ENCODE measurements at places on chromosomes 1 and 21.

DNA sequence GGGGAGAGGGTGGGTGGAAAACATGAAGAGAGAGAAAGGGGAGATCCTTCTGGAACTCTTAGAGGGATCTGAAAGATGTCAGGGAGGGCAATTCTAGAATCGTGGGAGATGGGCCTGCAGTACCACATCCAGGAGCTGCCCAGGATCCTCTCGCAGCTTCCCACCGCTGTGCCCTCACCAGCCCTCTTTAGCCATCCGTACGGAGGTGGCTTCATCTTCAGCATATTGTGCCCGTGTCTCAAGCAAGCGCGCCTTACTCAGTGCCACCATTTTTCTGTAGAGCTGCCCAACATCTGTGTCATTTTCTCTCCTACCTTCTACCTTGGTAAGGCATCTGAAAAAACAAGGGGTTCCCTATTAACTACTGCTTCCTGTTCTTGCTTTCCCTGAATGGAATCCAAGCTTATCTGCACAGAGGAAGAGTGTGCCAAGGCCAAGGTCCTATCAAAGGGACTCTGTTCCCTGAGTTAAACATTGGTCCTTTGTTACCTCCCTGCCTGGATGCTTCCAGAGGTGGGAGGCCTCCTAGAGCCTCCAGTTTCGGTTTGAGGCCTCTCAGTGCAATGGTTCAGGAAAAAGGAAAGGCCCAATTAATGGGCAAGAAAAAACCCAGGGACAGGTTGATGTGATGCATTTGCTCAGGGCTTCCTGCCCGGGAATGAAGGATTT lies 23.2 kb downstream of the C1orf116 start:
- no peak for DNase-seq

GRCh38 chr21:18000981-18001686 lies 182.0 kb upstream of the C21orf91 start:
- no peak for DNase-seq

DNA sequence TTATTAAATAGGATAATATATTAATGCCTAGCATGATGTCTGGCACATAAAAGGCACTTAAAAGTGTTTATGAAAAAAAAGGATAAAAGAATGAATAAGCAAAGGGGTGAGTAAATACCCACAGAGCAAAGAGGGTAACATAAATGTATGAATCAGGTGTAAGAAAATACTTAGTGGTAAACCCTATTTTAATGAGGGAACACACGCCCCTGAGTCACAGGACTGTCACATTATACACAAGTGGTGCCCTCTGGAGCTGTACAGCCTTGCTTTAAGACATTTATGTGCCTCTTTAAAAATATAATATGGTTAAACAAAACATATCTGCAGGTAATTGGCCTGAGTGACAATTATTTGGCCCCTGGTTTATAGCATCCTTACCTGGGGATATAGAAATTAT lies 78.1 kb upstream of the PTBP2 start:
- DNase-seq: no peak

DNA sequence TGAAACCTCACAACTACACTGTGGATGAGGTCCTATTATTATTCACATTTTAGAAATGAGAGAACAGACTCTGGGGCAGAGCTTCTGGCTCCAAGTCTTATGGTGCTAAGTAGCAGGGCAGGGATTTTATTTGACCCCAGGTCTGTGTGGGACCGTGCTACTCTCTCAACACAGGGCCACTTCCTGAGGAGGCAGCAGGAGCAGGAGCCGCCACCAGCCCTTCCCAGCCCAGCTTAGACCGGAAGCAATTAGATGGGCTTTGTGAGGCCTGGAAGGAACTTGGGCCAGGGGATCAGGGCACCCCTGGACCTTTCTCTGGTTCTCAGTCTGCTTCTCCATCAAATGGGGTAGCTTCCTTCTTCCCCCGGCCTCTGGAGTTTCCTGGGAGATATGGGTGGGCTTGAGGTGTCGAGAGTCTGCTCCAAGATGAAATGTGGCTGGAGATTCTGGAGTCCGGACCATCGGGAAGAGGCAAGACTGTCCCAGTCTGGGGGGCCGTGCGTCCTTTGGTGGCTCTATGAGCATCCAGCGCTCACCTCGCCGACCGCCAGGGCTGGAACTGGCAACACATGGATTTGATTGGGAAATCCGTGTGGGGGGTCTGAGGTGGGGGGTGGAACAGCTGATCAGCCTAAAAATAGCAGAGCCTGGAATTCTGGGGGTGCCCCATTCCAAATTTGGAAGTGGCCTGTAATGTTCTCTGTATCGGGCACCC lies 136.8 kb downstream of the FOXD2 start:
- DNase-seq: no peak

GRCh38 chr1:151993734-151994496 lies at the start of gene S100A10:
TSS of gene S100A10 (minus strand) at chr1:151993859. CDS start at chr1:151986230, 7,629 bp downstream.
- peak; percentile 63 for DNase-seq

GRCh38 chr1:211741116-211741515 lies 65.7 kb upstream of the NEK2 start:
- DNase-seq: no peak

GRCh38 chr1:244675167-244675566 lies 22.2 kb downstream of the DESI2 start:
- no peak for DNase-seq

- no peak for DNase-seq
These were observed 12.2 kb downstream of the TFAP2E start for GRCh38 chr1:35585281-35585680.

Measured in T47D (cell line).